Natural killer cell treated with Interleukin-12 subunit alpha and Interleukin-12 subunit beta and Interleukin-15 and Interleukin-18, amount 100 ng/mL, for 72 hours (primary cell): ENCODE measurements at places on chromosomes 12 and 14. TPM values are rescaled to one million over a fixed set of nuclear protein-coding genes. Genes with fewer than 3 reads are reported as not detected.

TIMM9 gene
- 47.1 TPM for total RNA-seq

KLRC4 gene
- 17.8 TPM for total RNA-seq

CLEC7A gene
- not detected for total RNA-seq

OTUB2 gene
- total RNA-seq, result 0.22 TPM

KRT7 gene
- total RNA-seq, result 6.1 TPM

PRICKLE1 gene
- total RNA-seq, result not detected

TPPP2 gene
- total RNA-seq, result not detected

SLCO1B1 gene
- total RNA-seq, result not detected

MORN3 gene
- total RNA-seq, result 0.17 TPM

SERPINA9 gene
- total RNA-seq, result not detected

TROAP gene
- total RNA-seq, result 37.4 TPM

PZP gene
- not detected for total RNA-seq

KRT72 gene
- total RNA-seq, result 0.43 TPM

TSPAN11 gene
- total RNA-seq, result not detected

SYT10 gene
- total RNA-seq, result not detected

LRFN5 gene
- not detected for total RNA-seq

CDCA3 gene
- total RNA-seq, result 105 TPM

BMP4 gene
- total RNA-seq, result not detected

PARPBP gene
- total RNA-seq, result 46.9 TPM

ACVRL1 gene
- not detected for total RNA-seq

BCL11B gene
- total RNA-seq, result 27.6 TPM

CIDEB gene
- total RNA-seq, result 20.2 TPM

NEUROD4 gene
- total RNA-seq, result not detected

ZNF10 gene
- 2.3 TPM for total RNA-seq

ZBTB1 gene
- total RNA-seq, result 42.5 TPM

LPAR5 gene
- total RNA-seq, result 10.6 TPM

IL23A gene
- total RNA-seq, result 0.84 TPM

ACSM4 gene
- not detected for total RNA-seq

REM2 gene
- total RNA-seq, result 0.43 TPM

GNB3 gene
- total RNA-seq, result not detected

TGM1 gene
- 2.5 TPM for total RNA-seq

SPTLC2 gene
- total RNA-seq, result 65.7 TPM

GPRC5D gene
- total RNA-seq, result not detected

CARMIL3 gene
- 0.50 TPM for total RNA-seq

OGFOD2 gene
- total RNA-seq, result 36.8 TPM

NUP37 gene
- 76.5 TPM for total RNA-seq

RTL1 gene
- total RNA-seq, result not detected

BAG5 gene
- total RNA-seq, result 27.4 TPM

TAS2R9 gene
- not detected for total RNA-seq

C12orf60 gene
- 2.3 TPM for total RNA-seq

SLC10A1 gene
- not detected for total RNA-seq

RNASE8 gene
- not detected for total RNA-seq

TECPR2 gene
- total RNA-seq, result 12.2 TPM

PPM1H gene
- total RNA-seq, result not detected

MYF5 gene
- not detected for total RNA-seq

TCL1B gene
- total RNA-seq, result not detected

IAPP gene
- not detected for total RNA-seq

CLEC9A gene
- total RNA-seq, result not detected

SLC8A3 gene
- total RNA-seq, result 1.1 TPM

RHEBL1 gene
- total RNA-seq, result 21.9 TPM

SOAT2 gene
- not detected for total RNA-seq

AKAP3 gene
- total RNA-seq, result 0.86 TPM

FKBP3 gene
- total RNA-seq, result 61.2 TPM

HCAR2 gene
- 0.64 TPM for total RNA-seq
